HepG2 (cell line): ENCODE measurements at places on chromosomes 6 and 20. TPM values are rescaled to one million over a fixed set of nuclear protein-coding genes. Genes with fewer than 3 reads are reported as not detected.
A peak's percentile ranks its signal among the peaks of the same experiment; 100 is the strongest.

GRCh38 chr6:978937-979685 lies 286.2 kb upstream of the EXOC2 start:
- H3K27ac ChIP-seq, result no peak overlapping the region
- no peaks in the 10 kb centered on the region for H3K27me3 ChIP-seq
- H3K4me1 ChIP-seq, result peaks cover 39% of the 10 kb centered on the region

Gene FKBP1C
- 1.9 and 3.2 TPM in 2 replicates for polyA plus RNA-seq

GRCh38 chr20:24018796-24019195 lies 30.2 kb upstream of the GGTLC1 start:
- peaks cover 21% of the 10 kb centered on the region; the same call in 1 of the 3 replicates for H3K27me3 ChIP-seq
- H3K27ac ChIP-seq, result no peak overlapping the region
- no peaks in the 10 kb centered on the region for H3K36me3 ChIP-seq
- DNase-seq, result no peak
- H3K4me1 ChIP-seq, result no peaks in the 10 kb centered on the region
- H3K4me3 ChIP-seq, result no peak overlapping the region

DNA sequence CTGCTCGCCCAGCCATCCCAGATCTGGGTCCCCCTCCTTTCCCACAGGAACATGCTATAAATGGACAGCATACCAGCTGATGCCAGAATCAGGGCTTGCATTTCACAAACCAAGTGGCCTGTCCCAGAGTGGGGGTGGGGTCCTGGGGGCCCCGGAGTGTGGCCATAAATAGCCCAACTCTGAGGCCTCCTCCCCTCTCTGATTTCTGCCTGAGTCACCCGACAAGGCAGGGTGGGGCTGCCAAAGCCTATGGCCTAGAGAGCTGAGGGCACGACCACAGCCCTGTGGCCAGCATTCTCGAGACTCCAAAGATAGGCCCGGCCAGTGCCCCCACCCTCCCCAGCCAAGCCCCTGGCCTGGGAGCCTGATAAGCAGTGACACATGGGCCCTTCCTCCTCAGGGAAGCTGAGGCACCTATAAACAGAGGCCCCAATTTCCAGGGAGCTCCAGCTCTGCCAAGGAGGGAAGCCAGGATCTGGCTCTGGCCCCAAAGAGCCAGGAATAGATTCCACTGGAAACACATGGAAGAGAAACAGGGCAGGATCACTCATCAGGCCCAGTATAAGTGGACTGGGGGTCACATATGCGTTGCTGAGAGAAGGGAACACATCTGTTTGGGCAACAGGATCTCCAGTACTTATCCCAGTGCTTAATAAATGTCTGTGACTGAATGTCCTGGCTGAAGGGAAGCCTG lies 20.3 kb downstream of the SNTA1 start:
- no peak overlapping the region for H3K27ac ChIP-seq
- H3K4me1 ChIP-seq, result no peaks in the 10 kb centered on the region
- no peak overlapping the region for H3K4me3 ChIP-seq
- no peaks in the 10 kb centered on the region for H3K27me3 ChIP-seq
- H3K36me3 ChIP-seq, result no peaks in the 10 kb centered on the region

DNA sequence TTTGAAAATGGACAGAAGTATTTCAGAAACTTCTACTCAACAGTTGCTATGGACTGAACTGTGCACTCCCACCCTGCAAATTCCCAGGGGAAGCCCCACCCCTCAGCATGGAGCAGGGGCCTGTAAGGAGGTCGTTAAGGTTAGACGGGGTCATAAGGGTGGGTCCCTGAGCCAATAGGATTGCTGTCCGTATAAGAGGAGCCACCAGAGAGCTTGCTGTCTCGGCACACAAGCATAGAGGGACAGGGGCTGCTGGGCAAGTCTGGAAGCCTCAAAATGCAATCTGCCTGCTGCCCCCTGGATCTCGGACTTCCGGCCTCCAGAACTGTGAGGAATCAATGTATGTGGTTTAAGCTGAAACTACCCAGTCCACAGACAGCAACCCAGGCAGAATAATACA lies 37.4 kb upstream of the AFDN start:
- H3K27ac ChIP-seq, result no peak overlapping the region
- DNase-seq, result peak; percentile 25
- no peaks in the 10 kb centered on the region for H3K36me3 ChIP-seq
- H3K4me3 ChIP-seq, result peak overlapping the region; percentile 2; the same call in 1 of the 2 replicates
- H3K4me1 ChIP-seq, result peaks cover 53% of the 10 kb centered on the region
- no peaks in the 10 kb centered on the region for H3K27me3 ChIP-seq

Gene TRAPPC3L
- not detected in 2 replicates for polyA plus RNA-seq

Gene IDH3B
- 245 and 254 TPM in 2 replicates for polyA plus RNA-seq

Gene SLC22A2
- not detected in 2 replicates for polyA plus RNA-seq

Gene OR2H1
- 0.15 and 0.21 TPM in 2 replicates for polyA plus RNA-seq

Gene ECT2L
- 0.05 and 0.12 TPM in 2 replicates for polyA plus RNA-seq

Gene HEY2
- 0.04 and 0.05 TPM in 2 replicates for polyA plus RNA-seq

GRCh38 chr6:105994591-105995390 lies 91.3 kb upstream of the PRDM1 start:
- no peak overlapping the region for H3K27ac ChIP-seq
- peaks cover 4% of the 10 kb centered on the region; the same call in 1 of the 3 replicates for H3K27me3 ChIP-seq
- H3K4me1 ChIP-seq, result peaks cover 15% of the 10 kb centered on the region
- no peaks in the 10 kb centered on the region for H3K36me3 ChIP-seq
- no peak for DNase-seq

DNA sequence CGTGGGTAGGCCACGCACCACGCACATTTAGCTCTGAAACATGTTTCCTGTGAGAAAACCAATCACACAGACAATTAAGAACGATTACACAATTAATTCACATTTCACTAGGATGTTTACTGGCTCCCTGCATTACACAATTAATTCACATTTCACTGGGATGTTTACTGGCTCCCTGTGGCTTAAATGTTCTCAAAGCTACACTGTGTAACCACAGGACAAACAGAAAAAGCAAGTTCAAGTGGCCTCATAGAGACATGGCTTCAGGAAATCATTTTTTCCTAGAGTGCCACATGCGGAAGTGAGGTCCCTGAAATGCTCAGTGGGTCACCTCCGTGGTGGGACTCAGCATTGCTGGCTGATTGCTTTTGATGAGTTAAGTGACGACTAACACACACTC lies 61.7 kb upstream of the XRN2 start:
- DNase-seq, result no peak
- no peak overlapping the region for H3K4me3 ChIP-seq
- H3K4me1 ChIP-seq, result no peaks in the 10 kb centered on the region
- peaks cover 81% of the 10 kb centered on the region for H3K36me3 ChIP-seq
- no peaks in the 10 kb centered on the region for H3K27me3 ChIP-seq

- no peak overlapping the region for H3K27ac ChIP-seq
- H3K27me3 ChIP-seq, result peaks cover 36% of the 10 kb centered on the region
- no peaks in the 10 kb centered on the region for H3K4me1 ChIP-seq
These were observed 18.2 kb upstream of the CEP85L start for GRCh38 chr6:118669561-118669960.

GRCh38 chr6:37182736-37183590 lies 13.0 kb downstream of the PIM1 start:
- H3K27ac ChIP-seq, result no peak overlapping the region
- H3K36me3 ChIP-seq, result no peaks in the 10 kb centered on the region
- H3K27me3 ChIP-seq, result no peaks in the 10 kb centered on the region
- no peak overlapping the region for H3K4me3 ChIP-seq
- H3K4me1 ChIP-seq, result peaks cover 5% of the 10 kb centered on the region; the same call in 1 of the 2 replicates

DNA sequence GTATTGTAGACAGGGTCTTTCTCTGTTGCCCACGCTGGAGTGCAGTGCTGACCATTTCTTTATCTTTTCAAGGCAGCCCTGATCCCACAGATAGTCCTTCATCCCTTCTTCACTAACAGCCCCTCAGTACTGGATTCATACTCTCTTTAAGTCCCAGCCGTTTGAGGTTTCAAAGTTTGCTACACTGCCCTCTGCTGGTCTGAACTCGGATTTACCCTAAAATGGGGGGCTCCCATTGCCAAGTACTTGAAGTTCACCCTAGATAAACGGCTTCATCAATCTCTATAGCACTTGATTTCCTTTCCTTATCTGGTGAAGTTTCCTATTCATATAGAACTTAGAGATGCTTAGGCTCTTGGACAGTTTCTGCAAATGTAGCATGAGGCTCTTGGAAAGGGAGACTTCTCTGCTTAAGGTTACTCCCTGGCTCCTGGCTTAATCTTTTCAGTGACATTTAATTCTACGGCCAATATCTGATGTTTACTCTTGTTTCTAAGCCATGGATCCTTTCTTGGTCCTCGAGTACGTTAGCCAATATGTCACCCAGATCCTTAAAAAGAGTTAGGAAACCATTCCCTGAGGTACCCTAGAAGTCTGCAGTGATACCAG lies 21.4 kb upstream of the PREP start:
- no peak overlapping the region for H3K4me3 ChIP-seq
- peaks cover 20% of the 10 kb centered on the region for H3K4me1 ChIP-seq
- DNase-seq, result peak; percentile 37
- no peaks in the 10 kb centered on the region for H3K27me3 ChIP-seq
- H3K36me3 ChIP-seq, result no peaks in the 10 kb centered on the region
- no peak overlapping the region for H3K27ac ChIP-seq

- no peaks in the 10 kb centered on the region for H3K36me3 ChIP-seq
- no peak overlapping the region for H3K4me3 ChIP-seq
- peaks cover 8% of the 10 kb centered on the region; the same call in 1 of the 2 replicates for H3K27me3 ChIP-seq
- no peak for DNase-seq
- H3K4me1 ChIP-seq, result peaks cover 10% of the 10 kb centered on the region
- no peak overlapping the region for H3K27ac ChIP-seq
These were observed 57.7 kb downstream of the TMEM242 start for GRCh38 chr6:157265635-157266034.

DNA sequence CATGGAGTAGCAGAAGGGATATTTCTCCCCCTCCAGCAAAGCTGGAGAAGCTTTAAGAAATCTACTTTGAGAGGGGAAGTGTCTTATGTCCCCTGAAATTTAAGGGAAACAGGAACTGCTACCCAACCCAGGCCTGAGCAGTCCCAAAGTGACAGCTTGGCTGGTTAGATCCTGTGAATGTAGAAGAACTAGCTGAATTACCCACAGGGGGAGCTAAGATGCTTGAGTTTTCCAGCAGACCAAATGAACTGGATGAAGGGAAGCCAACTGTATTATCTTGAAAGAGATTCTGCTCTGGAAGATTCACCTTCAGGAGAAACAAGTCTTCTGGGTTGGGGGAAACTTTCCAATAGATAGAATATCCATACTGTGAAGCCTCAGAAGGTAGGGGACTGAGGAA lies 303.3 kb upstream of the MMS22L start:
- H3K36me3 ChIP-seq, result no peaks in the 10 kb centered on the region
- H3K4me3 ChIP-seq, result no peak overlapping the region
- DNase-seq, result peak; percentile 0
- no peaks in the 10 kb centered on the region for H3K4me1 ChIP-seq
- H3K27ac ChIP-seq, result no peak overlapping the region
- no peaks in the 10 kb centered on the region for H3K27me3 ChIP-seq

Gene DOK5
- not detected in 2 replicates for polyA plus RNA-seq

DNA sequence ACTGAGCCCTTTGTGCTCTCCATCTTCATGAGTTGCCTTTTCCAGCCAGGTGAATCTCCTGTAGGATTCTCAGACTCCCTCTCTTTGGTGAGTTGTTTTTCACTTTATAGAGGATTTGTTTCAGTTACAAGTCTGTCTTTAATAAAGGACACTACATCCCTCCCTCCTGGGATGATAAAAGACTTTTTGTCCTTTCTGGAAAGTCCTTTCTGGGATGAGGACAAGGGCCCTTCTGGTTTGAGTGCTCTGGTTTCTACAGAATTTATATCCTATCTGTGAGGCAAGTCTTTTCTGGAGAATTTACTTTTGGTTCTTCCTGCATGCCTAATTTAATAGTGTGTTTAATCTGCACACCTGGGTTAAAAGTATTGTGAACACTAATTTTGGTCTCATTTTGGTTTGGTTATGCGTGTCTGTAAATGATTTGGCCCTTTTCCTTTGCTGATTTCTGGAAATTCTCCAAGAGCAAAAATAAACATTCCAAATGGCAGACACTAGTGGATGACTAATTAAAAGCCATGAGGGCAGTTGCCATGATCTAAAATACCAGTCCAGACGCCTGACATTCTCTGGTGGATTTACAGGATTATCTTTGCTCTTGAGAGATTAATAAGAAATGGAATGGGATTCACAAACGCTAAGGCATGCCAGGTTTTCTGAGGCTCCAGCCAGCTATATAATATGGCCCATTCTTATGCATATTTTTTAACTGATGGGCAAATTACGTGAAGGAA lies 44.8 kb downstream of the TCP11 start:
- DNase-seq, result peak; percentile 26
- no peaks in the 10 kb centered on the region for H3K36me3 ChIP-seq
- no peaks in the 10 kb centered on the region for H3K27me3 ChIP-seq
- no peak overlapping the region for H3K4me3 ChIP-seq
- H3K27ac ChIP-seq, result no peak overlapping the region

DNA sequence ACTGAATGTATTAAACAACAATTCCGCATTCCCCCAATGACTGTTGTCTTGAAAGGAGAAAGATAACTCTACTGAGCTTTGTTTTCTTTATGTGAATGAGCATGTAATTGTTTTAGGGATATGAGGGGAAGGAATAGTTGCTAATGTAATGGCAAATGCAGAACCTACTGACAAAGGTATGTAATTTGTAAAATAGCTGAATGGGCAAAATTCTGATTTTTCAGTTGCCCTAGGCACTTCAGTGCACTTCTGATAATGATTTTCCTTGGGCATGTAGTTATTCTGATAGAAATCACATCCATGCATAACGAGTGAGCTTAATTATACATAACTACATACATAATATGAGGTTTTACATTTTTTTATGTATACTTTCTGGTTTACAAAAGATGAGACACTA lies 53.4 kb upstream of the FOXO3 start:
- no peak overlapping the region for H3K4me3 ChIP-seq
- no peak for DNase-seq
- no peaks in the 10 kb centered on the region for H3K36me3 ChIP-seq
- no peak overlapping the region for H3K27ac ChIP-seq

DNA sequence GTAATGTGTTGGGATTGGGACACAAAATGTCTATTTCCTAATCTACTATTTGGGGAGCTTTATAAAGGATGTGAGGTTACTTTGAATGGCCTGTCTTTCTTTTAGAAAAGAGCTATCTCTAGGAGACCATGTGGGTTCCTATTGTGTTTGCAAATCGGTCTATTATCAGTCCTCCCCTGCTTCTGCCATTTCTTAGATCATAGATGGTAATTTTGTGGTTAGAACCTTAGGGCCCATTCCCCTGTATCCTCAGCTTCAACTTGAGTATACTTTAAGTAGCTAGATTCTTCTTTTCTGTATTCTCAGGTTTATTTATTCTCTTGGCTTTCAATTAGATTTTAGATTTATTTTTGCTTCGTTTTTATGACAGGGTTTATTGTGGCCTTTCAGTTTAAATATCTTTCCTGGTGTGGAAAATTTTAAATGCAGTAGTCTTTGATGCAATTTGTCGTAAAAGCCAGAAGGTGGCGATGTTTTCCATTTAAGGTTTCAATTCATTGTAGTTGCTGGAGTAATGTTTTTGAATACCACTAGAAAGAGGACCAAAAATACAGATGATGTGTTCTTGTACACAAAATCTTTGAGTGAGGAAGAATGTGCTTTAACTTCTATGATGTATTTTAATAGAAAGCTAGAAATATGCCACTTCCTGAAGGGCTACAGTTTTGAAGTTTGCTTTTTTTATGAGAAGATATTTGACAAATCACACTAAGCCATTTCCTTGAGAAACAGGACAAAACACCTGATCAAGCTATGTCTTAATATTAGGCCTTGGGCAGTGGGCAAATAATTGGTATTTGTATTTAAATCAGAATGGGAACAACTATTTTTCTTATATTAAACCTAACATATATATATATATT lies 20.3 kb downstream of the TBPL1 start:
- DNase-seq, result peak; percentile 58
- H3K4me1 ChIP-seq, result no peaks in the 10 kb centered on the region
- H3K4me3 ChIP-seq, result no peak overlapping the region
- H3K36me3 ChIP-seq, result no peaks in the 10 kb centered on the region
